Right hindlimb (tissue), 1 donor: ENCODE measurements at places on chromosomes 16 and 17.
A peak's percentile ranks its signal among the peaks of the same experiment; 100 is the strongest.

GRCh38 chr17:58666858-58667267, 25.0 kb downstream of the TEX14 start:
- DNase-seq, result peak; percentile 63

DNA sequence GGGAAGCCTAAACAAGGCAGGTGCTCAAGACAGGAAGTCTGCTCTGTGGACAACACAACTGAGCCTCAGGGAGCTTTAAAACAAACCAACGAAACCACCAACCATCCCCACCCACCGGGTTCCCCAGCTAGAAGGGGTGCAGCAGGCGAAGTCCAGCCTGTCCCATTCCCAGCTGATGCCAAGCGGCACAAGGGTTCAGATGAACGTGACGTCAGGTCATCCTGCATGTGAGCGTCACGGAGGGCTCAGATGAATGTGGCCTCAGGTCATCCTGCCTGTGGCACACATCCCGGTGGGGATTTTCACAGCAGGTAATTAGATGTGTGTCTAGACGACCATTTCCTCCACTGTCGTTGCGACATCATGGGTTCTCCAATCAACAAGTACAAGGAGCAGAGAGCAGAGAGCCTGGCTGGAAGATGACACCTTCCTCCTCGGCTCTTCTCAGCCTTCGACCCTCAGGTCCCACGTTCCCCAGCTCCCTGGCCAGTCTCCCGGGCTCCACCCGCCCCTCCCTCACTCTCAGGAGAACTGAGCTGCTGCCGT, 246.5 kb downstream of the FOXL1 start:
- DNase-seq, result no peak

DNA sequence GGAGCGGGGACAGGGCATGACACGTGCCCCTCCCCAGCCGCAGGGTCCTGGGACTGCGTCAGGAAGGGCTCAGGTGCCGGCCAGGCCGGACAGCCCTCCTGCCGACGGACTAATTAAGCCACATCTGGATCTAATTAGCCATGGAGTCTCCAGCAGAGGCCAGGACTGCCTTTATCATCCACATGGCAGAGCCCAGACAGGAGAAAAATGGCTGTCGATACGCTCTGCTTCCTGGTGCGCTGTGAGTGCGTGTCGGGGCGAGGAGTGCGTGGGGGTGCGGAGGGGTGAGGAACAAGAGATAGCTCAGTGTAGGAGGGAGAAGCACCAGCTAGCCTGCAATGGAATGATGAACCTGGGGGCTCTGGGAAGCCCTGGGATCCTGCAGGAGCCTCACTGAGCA, 218.8 kb downstream of the IRF8 start:
- no peak for DNase-seq

DNA sequence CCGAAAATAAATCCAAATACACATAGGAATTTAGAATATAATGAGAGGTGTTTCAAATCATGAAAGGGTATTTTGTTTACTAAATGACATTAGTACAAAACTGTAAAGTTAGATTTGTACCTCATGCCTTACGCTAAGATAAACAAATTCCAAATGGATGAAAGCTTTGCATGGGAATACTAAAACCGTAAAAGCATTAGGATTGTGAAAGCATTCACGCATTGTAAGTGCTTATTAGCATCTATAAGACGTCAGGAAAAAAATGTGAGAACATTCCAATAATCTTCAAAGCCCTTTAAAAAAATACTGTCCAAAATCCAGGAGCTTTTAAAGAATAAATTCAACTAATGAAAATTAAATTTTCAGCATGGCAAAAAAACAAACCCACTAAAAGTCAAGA, 24.8 kb upstream of the ALOX15 start:
- DNase-seq, result no peak

DNA sequence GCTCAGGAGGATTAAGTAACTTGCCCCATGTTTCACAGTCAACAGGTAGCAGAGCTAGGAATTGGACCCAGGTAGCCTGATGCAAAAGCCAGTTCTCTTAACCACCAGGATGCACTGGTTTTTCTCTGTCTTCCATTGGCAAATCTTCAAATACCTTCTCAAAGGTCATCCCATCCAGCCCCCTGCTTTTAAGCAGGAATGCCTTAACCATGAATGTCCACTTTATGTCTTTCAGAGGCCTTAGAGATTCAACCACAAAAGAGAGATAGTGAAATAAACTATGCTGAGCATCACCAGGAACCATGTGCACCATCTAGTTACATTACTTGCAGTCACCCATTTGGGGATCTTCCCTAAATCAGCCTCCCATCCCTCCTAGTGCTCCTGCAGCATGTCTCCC, 94.3 kb downstream of the C17orf67 start:
- DNase-seq, result no peak

DNA sequence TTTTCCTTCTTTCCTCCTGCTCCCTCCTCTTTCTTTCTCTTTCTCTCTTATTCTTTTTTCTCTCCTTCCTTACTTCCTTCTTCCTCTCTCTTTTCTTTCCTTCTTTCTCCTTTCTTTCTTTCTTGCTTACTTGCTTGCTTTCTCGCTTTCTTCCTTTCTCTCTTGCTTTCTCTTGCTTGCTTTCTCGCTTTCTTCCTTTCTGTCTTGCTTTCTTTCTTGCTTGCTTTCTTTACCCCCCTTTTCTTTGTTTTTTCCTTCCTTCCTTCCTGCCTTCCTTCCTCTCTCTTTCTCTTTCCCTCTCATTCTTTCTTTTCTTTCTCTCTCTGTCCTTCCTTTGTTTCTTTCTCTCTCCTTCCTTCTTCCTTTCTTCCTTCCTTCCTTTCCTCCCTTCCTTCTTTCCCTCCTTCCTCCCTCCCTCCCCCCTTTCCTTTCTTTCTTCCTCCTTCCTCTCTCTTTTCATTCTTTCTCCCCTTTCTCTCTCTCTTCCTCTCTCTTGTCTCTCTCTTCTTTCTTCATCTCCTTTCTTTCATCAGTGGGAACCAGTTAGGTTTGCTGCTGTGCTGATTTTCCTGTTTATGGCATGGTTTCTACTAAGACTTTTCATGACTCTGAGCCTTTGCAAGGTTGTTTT, 142.9 kb upstream of the CACNG3 start:
- DNase-seq, result no peak

GRCh38 chr16:64077242-64077641, 1044.6 kb downstream of the CDH11 start:
- DNase-seq, result no peak

DNA sequence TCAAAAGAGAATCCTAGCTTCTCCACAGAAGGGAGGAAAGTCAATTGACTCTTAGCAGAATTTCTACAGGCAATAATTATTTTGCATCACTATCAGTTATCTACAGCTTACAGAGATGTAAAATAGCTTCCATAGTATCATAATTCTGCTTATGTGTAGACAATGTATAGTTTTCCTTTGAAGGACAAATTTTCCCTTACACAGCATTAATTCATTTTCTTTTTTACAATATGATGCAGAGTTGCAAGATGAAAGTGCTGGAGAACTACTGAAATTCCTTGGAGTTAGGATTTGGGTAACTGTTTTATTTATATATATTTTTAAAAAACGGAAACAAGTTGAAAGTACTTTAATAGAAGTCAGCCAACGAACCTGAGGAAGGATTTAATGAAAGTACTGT, 111.0 kb upstream of the CPHXL start:
- DNase-seq, result no peak

- DNase-seq, result peak; percentile 83
These were observed 6.1 kb upstream of the SP2 start for GRCh38 chr17:47889734-47890529.

DNA sequence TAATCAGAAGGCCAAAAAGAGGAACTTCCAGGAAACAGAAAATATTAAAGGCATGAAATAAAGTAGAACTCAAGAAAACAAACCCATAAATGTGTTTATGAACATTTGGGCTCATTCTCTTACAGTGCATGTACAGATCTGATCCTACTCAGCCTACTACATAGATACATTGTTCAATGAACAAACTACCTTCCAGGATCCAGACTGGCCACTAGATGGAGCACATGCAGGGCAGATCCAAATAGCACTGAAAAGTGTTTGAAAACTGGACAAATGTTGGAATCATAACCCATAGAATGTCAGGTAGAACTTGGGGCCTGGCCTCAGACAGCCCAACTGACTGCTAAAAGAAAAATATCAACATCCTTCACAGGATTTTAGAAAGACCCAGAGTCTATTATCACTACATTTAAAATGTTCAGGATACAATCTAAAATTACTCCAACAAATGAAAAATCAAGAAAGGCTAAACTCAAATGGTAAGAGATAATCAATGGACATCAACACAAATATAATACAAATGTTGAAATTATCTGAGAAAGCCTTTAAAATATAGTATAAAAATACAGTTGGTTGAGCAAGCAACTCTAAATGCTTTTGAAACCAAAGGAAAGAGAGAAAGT, 122.4 kb upstream of the NUDT7 start:
- DNase-seq, result peak; percentile 40

DNA sequence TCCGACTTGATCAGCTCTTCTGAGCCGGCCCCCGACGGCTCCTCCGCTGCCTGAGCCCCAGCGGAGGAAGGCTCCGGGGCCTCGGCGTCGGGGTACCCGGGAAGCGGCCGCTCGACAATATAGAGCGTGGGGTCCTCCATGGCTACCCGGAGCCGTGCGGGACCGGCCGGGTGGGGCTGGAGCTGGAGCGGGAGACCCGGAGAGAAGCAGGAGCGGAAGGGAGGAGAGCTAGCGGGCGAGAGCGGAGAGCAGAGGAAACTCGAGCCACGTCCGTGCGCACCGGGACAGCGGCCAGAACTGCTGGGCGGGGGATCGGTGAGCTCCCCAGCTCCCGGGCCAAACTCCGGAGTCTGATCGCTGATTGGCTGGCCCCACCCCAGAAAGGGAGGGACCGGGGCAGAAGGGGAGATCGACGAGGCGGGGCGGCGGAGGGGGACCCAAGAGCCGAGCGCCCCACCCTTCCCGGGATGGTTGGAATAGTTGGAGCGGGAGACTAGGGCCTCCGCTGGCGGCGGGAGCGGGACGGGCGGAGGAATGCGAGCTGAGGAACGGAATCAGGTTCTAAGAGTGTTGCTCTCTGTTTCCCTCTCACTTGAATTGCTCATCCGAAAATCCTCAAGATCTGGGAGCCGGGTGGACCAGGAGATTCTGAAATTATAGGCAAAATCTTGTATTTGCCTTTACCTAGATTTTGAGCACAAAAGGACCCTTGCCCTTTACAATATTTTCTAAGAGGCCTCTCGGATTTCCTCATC, at the start of gene CAVIN1:
CAVIN1 (minus strand) TSS at position 299 of the 755 bp plus-strand sequence; CDS start at position 140, 159 bp downstream.
- DNase-seq, result peak; percentile 100

- no peak for DNase-seq
These were observed 129.1 kb upstream of the LHX1 start for GRCh38 chr17:36808180-36808661.

DNA sequence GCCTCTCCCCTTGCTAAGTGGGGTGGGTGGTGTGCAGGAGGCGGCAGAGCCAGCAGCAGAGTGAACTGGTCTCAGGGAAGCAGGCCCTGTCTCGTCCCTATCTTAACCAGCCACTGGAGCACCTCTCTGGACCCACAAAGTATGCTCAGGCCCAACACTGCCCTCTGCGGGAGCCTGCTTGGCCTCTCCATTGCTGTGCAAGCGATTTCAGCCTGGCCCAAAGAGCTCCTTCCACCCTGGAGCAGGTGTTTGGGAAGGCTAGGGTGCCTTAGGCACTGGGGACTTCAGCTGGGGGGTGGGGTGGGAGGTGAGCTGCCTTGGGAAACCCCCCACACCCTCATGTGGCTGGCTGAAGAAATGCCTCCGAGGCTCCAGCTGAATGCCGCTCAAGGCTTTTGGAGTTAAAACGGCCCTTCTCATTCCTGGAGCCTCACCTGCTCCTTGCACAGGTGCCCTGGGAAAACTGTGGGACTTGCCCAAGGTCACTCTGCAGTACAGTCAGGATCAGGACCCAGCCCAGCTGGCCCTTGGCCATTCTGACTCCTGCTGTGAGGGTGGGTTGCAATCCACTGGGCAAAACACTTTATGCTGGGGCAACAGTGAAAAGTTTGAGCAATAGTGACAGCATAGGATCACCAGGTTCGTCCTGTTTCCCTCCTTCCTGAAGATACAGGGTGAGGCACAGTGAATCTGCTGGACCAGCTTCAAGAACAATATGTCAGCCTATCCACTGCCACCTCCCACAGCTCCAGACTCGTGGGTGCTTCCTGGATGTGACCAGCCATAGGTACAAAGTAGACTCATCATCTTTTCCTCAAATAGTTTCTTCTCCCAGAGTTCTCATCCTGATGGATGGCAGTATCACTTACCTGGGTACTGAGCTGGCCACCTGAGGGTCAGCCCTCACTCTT, 5.9 kb upstream of the UBE2O start:
- no peak for DNase-seq

- DNase-seq, result no peak
These were observed 6.2 kb downstream of the C16orf89 start for GRCh38 chr16:5059386-5060072.

- DNase-seq, result no peak
These were observed 1.0 kb downstream of the MTMR4 start for GRCh38 chr17:58513267-58513964.

GRCh38 chr17:66002812-66003211, 189.1 kb downstream of the CEP112 start:
- no peak for DNase-seq

GRCh38 chr17:60160829-60161501, 11.2 kb downstream of the CA4 start:
- no peak for DNase-seq

- no peak for DNase-seq
These were observed 548.5 kb upstream of the SOX9 start for GRCh38 chr17:71572343-71572742.

DNA sequence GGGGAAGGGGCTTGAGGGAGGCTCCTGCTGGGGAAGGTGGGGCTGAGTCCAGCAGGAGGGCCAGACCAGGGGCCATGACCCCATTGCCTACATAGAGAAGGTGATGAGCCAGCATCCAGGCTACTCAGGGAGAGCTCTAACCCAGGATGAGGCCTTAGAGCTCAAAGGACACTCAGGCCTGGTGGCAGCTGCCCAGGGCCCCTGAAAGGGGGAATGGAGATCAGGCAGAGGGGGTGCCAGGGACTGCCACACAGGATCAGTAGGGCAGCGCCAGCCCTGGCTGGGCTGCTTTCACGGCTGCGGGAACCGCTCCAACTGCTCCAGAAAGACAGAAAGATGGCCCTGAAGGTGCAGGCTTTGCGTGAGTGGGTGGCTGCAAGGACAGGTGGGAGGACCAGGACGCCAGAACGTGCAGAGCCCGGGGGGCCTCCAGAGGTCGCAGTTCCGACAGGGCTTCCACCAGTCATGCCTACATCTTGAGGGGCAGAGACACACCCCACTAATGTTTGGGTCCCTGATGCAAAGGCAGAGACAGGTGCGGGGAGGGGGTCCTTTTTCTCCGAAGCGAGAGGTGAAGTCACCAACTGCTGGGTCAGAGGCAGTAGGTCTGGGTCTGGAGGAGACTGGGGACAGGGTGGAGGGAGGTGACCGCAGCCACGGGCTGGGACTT, 882 bp upstream of the ATP6V0C start:
- peak; percentile 44 for DNase-seq

GRCh38 chr17:72063756-72064450, 56.9 kb upstream of the SOX9 start:
- DNase-seq, result no peak

DNA sequence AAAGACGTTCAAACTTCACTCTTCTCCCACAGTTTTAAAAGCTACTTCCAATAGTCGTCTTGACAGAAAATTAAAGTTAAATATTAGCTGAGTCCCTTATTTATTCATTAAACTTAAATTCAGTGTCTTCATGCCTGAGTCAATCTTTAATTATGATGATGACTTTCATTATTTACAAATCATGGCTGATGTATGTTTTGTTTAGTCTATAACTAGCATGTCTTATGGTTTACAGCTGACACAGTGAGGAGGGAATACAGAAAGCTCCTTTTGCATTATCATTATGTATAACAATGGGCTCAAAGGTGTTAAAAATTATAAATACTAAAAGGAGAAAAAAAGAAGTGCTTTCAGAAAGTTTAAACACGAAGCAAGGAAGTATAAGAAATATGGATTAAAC, 1333.1 kb downstream of the CDH8 start:
- DNase-seq, result no peak

GRCh38 chr16:8847623-8848022, 21.2 kb downstream of the CARHSP1 start:
- DNase-seq, result no peak
